ENCODE measurements at places on chromosomes 6 and 20.
A peak's percentile ranks its signal among the peaks of the same experiment; 100 is the strongest.

DNA sequence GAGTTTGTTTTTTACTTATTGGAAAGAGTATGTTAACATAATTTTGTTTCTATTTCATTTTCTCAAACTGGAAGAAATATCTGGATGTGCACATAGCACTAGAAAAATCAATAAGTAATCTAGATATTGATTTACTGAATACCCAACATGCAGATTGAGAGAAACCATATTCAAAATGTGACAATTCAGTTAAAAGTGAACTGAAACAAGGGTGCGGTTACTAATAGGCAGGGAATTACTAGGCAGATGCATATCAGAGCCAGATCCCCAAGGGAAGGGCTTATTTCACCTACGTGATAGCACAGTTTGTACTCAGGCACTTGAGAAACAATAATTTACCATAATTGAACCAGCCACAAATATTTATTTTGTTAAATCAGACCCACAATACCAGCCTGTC, 493.1 kb upstream of the FLRT3 start:
- no peaks in the 10 kb centered on the region for H3K36me3 ChIP-seq
- H3K4me1 ChIP-seq = no peaks in the 10 kb centered on the region
- no peak overlapping the region for H3K27ac ChIP-seq

DNA sequence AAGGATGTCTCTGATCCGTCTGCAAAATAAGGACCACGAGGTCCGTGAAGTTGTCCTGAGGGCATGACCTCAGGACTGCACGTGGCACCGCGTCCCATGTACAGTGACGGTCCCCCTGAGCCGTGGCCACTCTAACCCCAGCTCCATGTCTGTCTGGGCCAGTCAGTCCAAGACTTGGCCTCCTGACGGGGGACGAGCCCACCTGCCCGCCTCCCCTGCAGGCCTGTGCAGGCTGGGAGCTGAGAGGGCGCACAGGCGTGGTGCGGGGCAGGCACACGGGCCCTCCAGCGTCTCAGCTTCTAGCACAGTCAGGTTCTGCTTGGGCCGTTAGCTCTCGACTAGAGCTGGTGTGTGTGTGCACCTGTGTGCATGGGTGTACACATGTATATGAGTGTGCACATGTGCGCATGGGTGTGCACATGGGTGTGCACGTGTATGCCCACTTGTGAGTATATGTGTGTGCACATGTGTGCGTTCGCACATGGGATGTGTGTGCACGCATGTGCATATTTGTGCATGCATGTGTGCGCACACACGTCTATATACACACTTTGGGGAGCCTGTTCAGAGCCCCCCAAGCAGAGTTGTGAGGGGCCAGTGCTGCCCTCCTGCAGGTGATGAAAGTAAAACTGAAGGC, 307.0 kb downstream of the TAF4 start:
- H3K27ac ChIP-seq = no peak overlapping the region
- DNase-seq = no peak
- H3K4me3 ChIP-seq = no peak overlapping the region
- peaks cover 6% of the 10 kb centered on the region for H3K27me3 ChIP-seq

GRCh38 chr6:120392941-120393340, 941.3 kb downstream of the TBC1D32 start:
- DNase-seq = no peak
- H3K27me3 ChIP-seq = no peaks in the 10 kb centered on the region
- no peaks in the 10 kb centered on the region for H3K4me1 ChIP-seq
- H3K36me3 ChIP-seq = no peaks in the 10 kb centered on the region

DNA sequence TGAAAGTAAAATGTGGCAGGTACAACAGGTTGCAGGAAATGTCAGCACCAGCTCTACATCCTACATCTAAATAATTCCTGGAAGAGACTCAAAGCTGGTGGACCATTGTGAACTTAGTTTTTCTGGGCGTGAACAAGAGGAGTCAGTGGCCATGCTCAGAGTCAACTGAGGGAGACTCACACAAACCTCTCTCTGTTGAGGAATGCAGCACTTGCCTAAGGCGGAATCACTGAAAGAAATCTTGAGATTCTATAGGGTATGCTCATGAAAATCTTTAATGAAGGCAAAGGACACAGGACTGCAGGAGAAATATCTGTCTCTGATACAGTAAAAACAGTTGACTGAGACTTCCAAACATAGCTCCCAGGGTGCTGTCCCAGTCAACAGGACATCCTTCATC, 22.5 kb downstream of the SLC17A4 start:
- no peaks in the 10 kb centered on the region for H3K4me1 ChIP-seq
- no peak overlapping the region for H3K27ac ChIP-seq
- no peak overlapping the region for H3K4me3 ChIP-seq
- no peaks in the 10 kb centered on the region for H3K36me3 ChIP-seq

DNA sequence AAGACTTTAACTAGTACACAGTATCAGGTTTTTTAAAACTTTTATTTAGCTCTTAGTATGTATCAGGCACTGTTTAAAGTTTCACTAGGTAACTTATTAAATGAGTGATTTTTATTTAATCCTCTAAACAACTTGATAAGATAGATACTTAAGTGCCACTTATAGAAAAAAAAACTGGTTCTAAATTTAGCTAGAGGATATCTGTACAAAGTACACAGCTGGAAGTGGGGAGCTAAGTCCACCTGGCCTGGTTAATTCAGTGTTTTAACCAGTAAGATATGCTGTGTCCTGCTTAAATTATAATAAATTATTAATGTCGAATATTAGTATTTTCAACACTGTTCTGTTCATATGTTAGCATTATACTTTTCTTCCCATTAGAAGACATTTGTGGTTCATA, 37.5 kb downstream of the SYCP2 start:
- no peak overlapping the region for H3K27ac ChIP-seq
- no peak for DNase-seq
- no peaks in the 10 kb centered on the region for H3K36me3 ChIP-seq

GRCh38 chr6:29499704-29500103, 11.9 kb upstream of the MAS1L start:
- H3K4me1 ChIP-seq = no peaks in the 10 kb centered on the region
- DNase-seq = no peak
- H3K27ac ChIP-seq = no peak overlapping the region
- H3K27me3 ChIP-seq = no peaks in the 10 kb centered on the region
- no peak overlapping the region for H3K4me3 ChIP-seq

DNA sequence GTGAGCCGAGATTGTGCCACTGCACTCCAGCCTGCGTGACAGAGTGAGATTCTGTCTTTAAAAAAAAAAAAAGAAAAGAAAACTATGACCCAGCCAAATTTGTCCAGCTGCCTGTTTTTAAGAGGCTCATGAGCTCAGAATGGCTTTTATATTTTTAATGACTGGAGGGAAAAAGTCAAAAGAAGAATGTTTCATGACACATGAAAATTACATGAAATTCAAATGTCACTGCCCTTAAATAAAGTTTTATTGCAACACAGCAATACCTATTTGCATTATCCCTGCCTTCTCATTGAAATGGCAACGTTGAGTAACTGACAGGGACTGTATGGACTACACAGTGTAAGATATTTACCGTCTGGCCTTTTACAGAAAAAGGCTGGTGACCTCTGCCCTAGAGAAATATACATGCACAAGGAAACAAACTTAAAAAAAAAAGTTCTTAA, 11.4 kb downstream of the SENP6 start:
- H3K27ac ChIP-seq = no peak overlapping the region
- H3K27me3 ChIP-seq = no peaks in the 10 kb centered on the region
- H3K36me3 ChIP-seq = no peaks in the 10 kb centered on the region
- no peak for DNase-seq

DNA sequence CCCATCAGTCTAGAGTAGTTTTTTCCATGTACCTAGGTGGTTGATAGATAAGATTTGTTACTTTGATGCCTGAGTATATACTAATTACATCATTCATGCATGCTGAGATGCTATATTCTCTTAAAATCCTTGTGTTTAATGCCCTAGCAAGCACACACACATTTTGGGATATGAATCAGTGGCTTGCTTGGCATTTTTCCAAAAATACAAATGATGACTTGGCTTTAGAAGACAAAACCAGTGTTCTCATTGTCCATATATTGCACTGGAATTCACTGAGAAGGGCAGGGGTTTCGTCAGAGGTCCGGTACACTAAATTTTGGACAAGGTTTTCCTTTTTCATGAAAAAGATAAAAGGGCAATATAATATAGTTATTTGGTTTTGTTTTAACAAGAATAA, 24.9 kb downstream of the GTPBP2 start:
- H3K4me1 ChIP-seq = no peaks in the 10 kb centered on the region
- peaks cover 18% of the 10 kb centered on the region for H3K36me3 ChIP-seq
- DNase-seq = no peak
- no peak overlapping the region for H3K4me3 ChIP-seq

- no peaks in the 10 kb centered on the region for H3K27me3 ChIP-seq
- no peak for DNase-seq
- H3K36me3 ChIP-seq = no peaks in the 10 kb centered on the region
- H3K4me3 ChIP-seq = no peak overlapping the region
- peak overlapping the region; percentile 74 for H3K27ac ChIP-seq
- peaks cover 21% of the 10 kb centered on the region for H3K4me1 ChIP-seq
Observed at GRCh38 chr6:88361754-88362153, 195.6 kb upstream of the CNR1 start.

GRCh38 chr6:28124971-28125353, 553 bp downstream of the ZSCAN16 start:
- no peak for DNase-seq
- H3K36me3 ChIP-seq = peaks cover 17% of the 10 kb centered on the region
- no peaks in the 10 kb centered on the region for H3K27me3 ChIP-seq
- H3K27ac ChIP-seq = peak overlapping the region; percentile 83
- peak overlapping the region; percentile 55 for H3K4me3 ChIP-seq

DNA sequence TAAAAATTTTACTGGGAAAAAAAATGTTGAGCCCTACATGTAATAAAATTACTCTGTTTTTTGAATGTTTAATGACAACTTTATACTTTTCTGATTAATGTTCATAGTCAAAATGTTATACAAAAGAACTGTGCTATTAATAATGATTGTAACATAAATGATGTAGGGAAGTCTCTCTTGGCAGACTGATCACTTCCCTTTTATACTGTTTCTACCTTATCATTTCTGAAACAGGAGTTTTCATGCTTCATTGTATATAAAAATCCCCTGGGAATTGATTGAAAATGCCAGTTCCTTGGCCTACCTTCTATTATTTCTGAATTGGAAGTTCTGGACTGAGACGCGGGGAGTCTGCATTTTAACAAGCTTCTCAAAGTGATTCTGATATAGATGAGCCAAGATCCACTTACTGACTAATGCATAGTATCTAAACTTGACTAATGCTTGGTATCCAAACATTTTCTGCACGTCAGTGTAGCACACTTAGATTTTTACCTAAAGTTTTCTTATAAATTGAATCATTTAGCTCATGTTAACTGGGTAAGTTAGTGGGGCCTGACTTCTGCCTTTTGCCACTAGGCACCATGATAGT, 7.2 kb upstream of the HDAC2 start:
- no peak overlapping the region for H3K4me3 ChIP-seq
- H3K4me1 ChIP-seq = no peaks in the 10 kb centered on the region
- no peaks in the 10 kb centered on the region for H3K27me3 ChIP-seq
- H3K36me3 ChIP-seq = no peaks in the 10 kb centered on the region

GRCh38 chr20:32789896-32790750, 27.9 kb downstream of the DNMT3B start:
- H3K27me3 ChIP-seq = no peaks in the 10 kb centered on the region
- H3K4me3 ChIP-seq = no peak overlapping the region
- DNase-seq = peak; percentile 82

GRCh38 chr20:57106692-57107091, 159.7 kb downstream of the BMP7 start:
- H3K36me3 ChIP-seq = no peaks in the 10 kb centered on the region
- no peaks in the 10 kb centered on the region for H3K27me3 ChIP-seq
- no peaks in the 10 kb centered on the region for H3K4me1 ChIP-seq
- no peak overlapping the region for H3K4me3 ChIP-seq
- no peak overlapping the region for H3K27ac ChIP-seq

GRCh38 chr6:117771403-117771802, 96.1 kb downstream of the NUS1 start:
- H3K27me3 ChIP-seq = no peaks in the 10 kb centered on the region
- H3K4me1 ChIP-seq = no peaks in the 10 kb centered on the region
- no peak overlapping the region for H3K4me3 ChIP-seq
- H3K36me3 ChIP-seq = no peaks in the 10 kb centered on the region

DNA sequence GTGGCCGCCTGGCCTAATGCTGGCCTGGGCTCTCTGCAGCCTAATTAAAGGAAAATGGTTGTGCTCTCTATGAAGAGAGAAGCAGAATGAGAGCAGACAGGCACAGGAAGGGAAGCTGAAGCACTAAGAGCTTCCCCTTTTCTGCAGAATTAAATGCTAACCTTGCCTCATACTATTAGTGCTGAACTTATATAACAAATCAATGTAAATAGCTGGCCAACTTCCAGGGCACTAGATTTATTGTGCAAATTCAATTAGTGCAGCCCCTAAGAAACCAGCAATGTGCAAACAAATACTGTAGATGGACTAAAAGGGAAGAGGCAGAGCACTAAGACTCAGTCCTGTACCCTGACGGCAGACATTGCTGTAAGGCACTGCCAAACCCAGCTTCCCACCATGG, 36.1 kb upstream of the INSM1 start:
- no peaks in the 10 kb centered on the region for H3K27me3 ChIP-seq
- H3K27ac ChIP-seq = no peak overlapping the region
- DNase-seq = no peak
- H3K4me1 ChIP-seq = no peaks in the 10 kb centered on the region
- H3K36me3 ChIP-seq = no peaks in the 10 kb centered on the region

- peaks cover 6% of the 10 kb centered on the region for H3K4me1 ChIP-seq
- peaks cover 100% of the 10 kb centered on the region for H3K27me3 ChIP-seq
- no peak overlapping the region for H3K4me3 ChIP-seq
Observed at GRCh38 chr6:100459592-100460184, 5.0 kb downstream of the SIM1 start.

GRCh38 chr20:20859510-20859909, 147.1 kb upstream of the RALGAPA2 start:
- no peak for DNase-seq
- H3K36me3 ChIP-seq = no peaks in the 10 kb centered on the region
- H3K27me3 ChIP-seq = peaks cover 6% of the 10 kb centered on the region
- H3K4me3 ChIP-seq = no peak overlapping the region

DNA sequence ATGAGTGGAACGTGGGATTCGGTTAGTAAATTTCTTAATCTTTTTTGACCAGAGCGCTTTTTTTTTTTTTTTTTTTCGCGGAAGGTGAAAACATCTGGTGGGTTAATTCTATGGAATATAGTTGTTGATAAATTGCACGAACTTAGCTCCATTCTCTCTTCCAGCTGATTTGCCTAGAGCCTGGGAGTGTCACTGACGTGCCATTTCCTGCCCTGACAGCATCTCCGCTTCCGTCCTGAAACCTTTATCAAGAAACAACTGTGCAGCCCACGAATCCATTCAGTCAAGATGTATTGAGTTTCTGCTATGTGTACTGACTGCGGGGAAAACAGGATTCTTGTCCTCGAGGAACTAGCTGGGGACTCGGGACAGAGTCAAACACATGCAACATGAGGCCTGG, 59.5 kb upstream of the TGM3 start:
- no peak for DNase-seq
- H3K27me3 ChIP-seq = no peaks in the 10 kb centered on the region
- no peak overlapping the region for H3K27ac ChIP-seq
- no peaks in the 10 kb centered on the region for H3K4me1 ChIP-seq
- no peak overlapping the region for H3K4me3 ChIP-seq

GRCh38 chr20:34110025-34110744, 1.9 kb downstream of the EIF2S2 start:
- no peak for DNase-seq
- peaks cover 24% of the 10 kb centered on the region for H3K4me1 ChIP-seq
- peak overlapping the region; percentile 72 for H3K4me3 ChIP-seq
- H3K27ac ChIP-seq = peak overlapping the region; percentile 97
- H3K27me3 ChIP-seq = no peaks in the 10 kb centered on the region

All from adrenal gland (tissue), 19 donors.